ENCODE measurements at places on chromosomes 16 and 17.
A peak's percentile ranks its signal among the peaks of the same experiment; 100 is the strongest.

DNA sequence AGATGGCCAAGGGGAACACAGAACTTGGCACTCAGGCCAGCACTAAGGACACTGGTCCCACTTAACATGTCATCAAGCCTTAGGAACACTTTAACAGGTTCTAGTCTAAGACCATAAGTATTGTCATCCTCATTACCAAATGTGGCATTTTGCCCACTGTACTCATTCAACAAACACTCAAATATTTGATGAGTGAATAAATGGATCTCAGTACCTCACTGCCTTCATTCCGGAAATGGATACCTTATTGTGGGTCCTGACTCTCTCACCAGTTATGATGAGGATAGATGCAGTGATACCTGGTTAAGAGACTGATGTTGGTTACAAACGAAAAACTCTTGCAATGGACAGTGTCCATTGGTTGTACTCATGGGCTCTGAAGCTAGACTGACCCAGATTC, 455.2 kb upstream of the DYNLRB2 start:
- no peak overlapping the region for H3K4me3 ChIP-seq
- H3K36me3 ChIP-seq: no peaks in the 10 kb centered on the region
- H3K4me1 ChIP-seq: no peaks in the 10 kb centered on the region
- no peak overlapping the region for H3K27ac ChIP-seq
- DNase-seq: no peak

DNA sequence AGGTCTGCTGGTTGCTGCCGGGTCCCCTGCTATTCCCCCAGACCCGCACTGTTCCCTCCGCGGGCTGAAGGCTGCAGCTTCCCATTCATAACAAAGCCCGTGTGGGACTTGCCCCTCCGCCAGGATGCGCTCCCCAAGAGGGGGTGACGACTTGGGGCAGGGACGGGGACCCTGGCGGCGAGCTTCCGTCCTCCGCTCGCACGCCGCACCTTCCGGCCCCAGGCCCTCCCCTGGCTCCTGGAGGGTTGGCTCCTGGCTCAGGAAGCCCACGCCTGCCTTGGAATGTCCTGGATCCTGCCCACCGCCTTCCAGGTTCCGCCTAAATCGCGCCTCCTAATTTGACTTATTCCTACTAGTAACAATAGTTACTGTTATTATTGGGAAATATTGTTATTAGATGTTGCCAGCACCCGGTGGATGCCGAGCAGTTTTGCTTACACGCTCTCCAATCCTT, 1.1 kb upstream of the TFAP4 start:
- H3K27ac ChIP-seq: peak overlapping the region; percentile 91
- peaks cover 32% of the 10 kb centered on the region for H3K36me3 ChIP-seq
- no peaks in the 10 kb centered on the region for H3K27me3 ChIP-seq
- peaks cover 9% of the 10 kb centered on the region for H3K4me1 ChIP-seq
- peak; percentile 36 for DNase-seq
- H3K4me3 ChIP-seq: peak overlapping the region; percentile 90

DNA sequence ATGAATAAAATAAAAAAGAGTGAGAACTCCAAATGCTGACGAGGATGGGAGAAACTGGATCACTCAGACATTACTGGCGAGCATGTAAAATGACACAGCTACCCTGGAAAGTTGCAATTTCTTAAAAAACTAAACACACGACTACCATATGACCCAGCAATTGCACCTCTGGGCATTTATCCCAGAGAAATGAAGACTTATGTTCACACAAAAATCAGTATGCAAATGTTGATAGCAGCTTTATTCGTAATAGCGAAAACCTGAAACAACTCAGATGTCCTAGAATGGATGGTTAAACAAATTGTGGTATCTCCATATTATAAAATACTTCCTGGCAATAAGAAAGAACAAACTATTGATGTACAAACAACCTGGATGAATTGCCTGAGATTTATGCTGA, 357.2 kb upstream of the ASIC2 start:
- no peaks in the 10 kb centered on the region for H3K36me3 ChIP-seq
- no peaks in the 10 kb centered on the region for H3K4me1 ChIP-seq
- no peak overlapping the region for H3K27ac ChIP-seq
- DNase-seq: no peak

DNA sequence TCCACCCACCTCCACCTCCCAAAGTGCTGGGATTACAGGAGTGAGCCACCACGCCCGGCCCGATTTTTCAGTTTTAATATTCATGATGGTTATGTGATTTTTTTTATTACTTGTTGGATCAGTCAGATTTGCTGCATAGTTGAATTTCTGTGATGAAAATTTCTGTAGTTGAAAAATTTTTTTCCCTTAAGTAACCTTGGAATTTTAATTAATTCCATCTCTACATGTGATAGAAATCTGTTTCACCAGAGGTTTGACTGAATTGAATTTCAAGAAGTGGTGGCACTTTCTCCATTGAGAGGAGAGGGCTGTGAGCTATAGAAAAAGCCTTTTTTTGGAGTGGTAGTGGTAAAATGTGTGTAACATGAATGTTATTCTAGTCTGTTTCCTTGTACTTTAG, 24.7 kb downstream of the WIPF2 start:
- H3K36me3 ChIP-seq: peaks cover 27% of the 10 kb centered on the region
- no peaks in the 10 kb centered on the region for H3K27me3 ChIP-seq
- H3K4me1 ChIP-seq: peaks cover 45% of the 10 kb centered on the region
- H3K27ac ChIP-seq: no peak overlapping the region

- no peaks in the 10 kb centered on the region for H3K36me3 ChIP-seq
- no peak overlapping the region for H3K4me3 ChIP-seq
- no peak for DNase-seq
- H3K27me3 ChIP-seq: no peaks in the 10 kb centered on the region
These were observed 2140.2 kb downstream of the TP53TG3F start for GRCh38 chr16:35599429-35600160.
